ENCODE measurements at places on chromosomes 3 and 15.

GRCh38 chr3:9507586-9508578 lies 45.7 kb downstream of the LHFPL4 start:
- DNase-seq, result no peak

- no peak for DNase-seq
Measured at GRCh38 chr15:74884428-74885223, 5.2 kb upstream of the MPI start.

GRCh38 chr15:26773917-26774316 lies 1.1 kb upstream of the GABRB3 start:
- no peak for DNase-seq

GRCh38 chr3:50550079-50550736 lies 17.3 kb downstream of the C3orf18 start:
- DNase-seq, result peak; percentile 26

All from amygdala (tissue), 56 donors.